ENCODE measurements at places on chromosomes 16 and 17. TPM values are rescaled to one million over a fixed set of nuclear protein-coding genes. Genes with fewer than 3 reads are reported as not detected.

- no peak overlapping the region for H3K4me3 ChIP-seq
- no peak overlapping the region for H3K27ac ChIP-seq
- no peak for DNase-seq
- no peaks in the 10 kb centered on the region for H3K36me3 ChIP-seq
- peaks cover 5% of the 10 kb centered on the region for H3K4me1 ChIP-seq
- no peaks in the 10 kb centered on the region for H3K27me3 ChIP-seq
These were observed 30.0 kb upstream of the ANKRD40CL start for GRCh38 chr17:50797135-50797810.

- peaks cover 82% of the 10 kb centered on the region for H3K4me1 ChIP-seq
- H3K27ac ChIP-seq: peak overlapping the region; percentile 98
- no peaks in the 10 kb centered on the region for H3K36me3 ChIP-seq
- no peak overlapping the region for H3K4me3 ChIP-seq
These were observed 19.2 kb downstream of the ZNF423 start for GRCh38 chr16:49836668-49837067.

GRCh38 chr16:29198231-29198630 lies 208.3 kb downstream of the NPIPB11 start:
- no peaks in the 10 kb centered on the region for H3K36me3 ChIP-seq
- H3K27ac ChIP-seq: no peak overlapping the region
- no peak for DNase-seq
- H3K4me3 ChIP-seq: no peak overlapping the region
- H3K4me1 ChIP-seq: peaks cover 21% of the 10 kb centered on the region
- H3K27me3 ChIP-seq: no peaks in the 10 kb centered on the region

- DNase-seq: no peak
- H3K4me3 ChIP-seq: no peak overlapping the region
- H3K27me3 ChIP-seq: no peaks in the 10 kb centered on the region
- H3K36me3 ChIP-seq: no peaks in the 10 kb centered on the region
These were observed 266.1 kb downstream of the XYLT1 start for GRCh38 chr16:17204644-17205043.

- H3K27ac ChIP-seq: no peak overlapping the region
- DNase-seq: no peak
- no peaks in the 10 kb centered on the region for H3K27me3 ChIP-seq
- H3K36me3 ChIP-seq: no peaks in the 10 kb centered on the region
These were observed 27.0 kb downstream of the ABCC12 start for GRCh38 chr16:48128769-48129168.

CCL1 gene
- not detected for total RNA-seq

- no peaks in the 10 kb centered on the region for H3K27me3 ChIP-seq
- no peak overlapping the region for H3K27ac ChIP-seq
- H3K4me3 ChIP-seq: no peak overlapping the region
- peaks cover 14% of the 10 kb centered on the region for H3K4me1 ChIP-seq
These were observed 51.7 kb downstream of the SNX11 start for GRCh38 chr17:48159232-48159631.

DNA sequence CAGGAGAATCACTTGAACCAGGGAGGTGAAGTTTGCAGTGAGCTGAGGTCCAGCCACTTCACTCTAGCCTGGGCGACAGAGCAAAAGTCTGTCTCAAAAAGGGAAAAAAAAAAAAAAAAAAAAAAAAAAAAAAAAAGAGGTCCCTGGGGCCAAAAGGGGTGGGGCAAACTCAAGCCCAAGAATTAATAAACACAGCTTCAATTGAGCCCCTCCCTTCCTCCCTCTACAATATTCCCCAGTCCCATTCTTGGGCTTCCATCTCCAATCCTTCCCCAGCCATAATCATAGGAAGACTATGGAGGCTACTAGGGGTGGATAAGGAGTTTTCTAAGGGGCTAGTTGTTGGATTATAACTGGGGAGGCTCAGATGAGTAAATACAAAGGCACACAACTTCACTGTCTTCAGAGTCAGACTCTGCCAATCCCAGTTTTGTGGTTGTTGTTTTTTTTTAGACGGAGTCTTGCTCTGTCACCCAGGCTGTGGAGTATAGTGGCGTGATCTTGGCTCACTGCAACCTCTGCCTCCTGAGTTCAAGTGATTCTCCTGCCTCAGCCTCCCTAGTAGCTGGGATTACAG lies 9.5 kb downstream of the CAVIN1 start:
- H3K4me3 ChIP-seq: no peak overlapping the region
- no peaks in the 10 kb centered on the region for H3K27me3 ChIP-seq
- H3K4me1 ChIP-seq: no peaks in the 10 kb centered on the region
- no peak for DNase-seq

GRCh38 chr17:77392376-77393273 lies 251.9 kb downstream of the SEC14L1 start:
- peak overlapping the region; percentile 98 for H3K27ac ChIP-seq
- no peaks in the 10 kb centered on the region for H3K27me3 ChIP-seq
- peak; percentile 89 for DNase-seq
- peaks cover 73% of the 10 kb centered on the region for H3K4me1 ChIP-seq

DNA sequence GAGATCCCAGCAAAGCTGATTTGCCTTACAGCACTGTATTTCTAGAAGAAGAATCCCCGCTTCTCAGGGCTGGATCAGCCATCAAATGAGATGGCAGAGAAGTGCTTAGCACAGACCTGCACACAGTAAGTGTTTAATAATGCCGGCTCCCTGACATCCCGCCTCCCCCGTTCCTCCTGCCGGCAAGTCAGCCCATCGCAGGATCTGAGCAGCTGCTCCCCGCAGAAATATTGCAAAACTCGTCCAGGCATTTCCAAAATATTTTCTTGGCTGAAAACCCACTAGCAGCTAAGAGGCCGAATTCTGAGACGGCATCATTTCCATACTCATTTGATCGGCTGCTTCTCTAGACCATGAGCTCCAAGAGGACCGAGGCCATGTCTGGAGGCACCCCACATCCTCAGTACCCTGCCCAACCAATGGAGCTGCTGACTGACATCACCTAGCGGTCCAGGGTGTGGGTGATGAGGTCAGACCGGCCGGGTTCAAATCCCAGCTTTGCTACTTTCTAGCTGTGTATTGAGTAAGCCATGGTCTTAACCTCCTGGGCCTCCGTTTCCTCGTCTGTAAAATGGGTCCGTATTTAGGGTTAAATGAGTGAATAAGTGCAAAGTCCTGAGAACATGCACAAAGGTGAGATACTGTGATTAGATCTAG lies 251.5 kb downstream of the KATNIP start:
- H3K27ac ChIP-seq: no peak overlapping the region
- no peaks in the 10 kb centered on the region for H3K36me3 ChIP-seq
- H3K4me3 ChIP-seq: no peak overlapping the region
- DNase-seq: no peak
- H3K27me3 ChIP-seq: peaks cover 2% of the 10 kb centered on the region
- H3K4me1 ChIP-seq: no peaks in the 10 kb centered on the region

- peak overlapping the region; percentile 93 for H3K27ac ChIP-seq
- DNase-seq: no peak
- H3K4me3 ChIP-seq: peak overlapping the region; percentile 60
These were observed 487 bp downstream of the POLG2 start for GRCh38 chr17:64496348-64496785.

MT1F gene
- total RNA-seq: 7.1 TPM

C16orf89 gene
- 4.5 TPM for total RNA-seq

TERB1 gene
- not detected for total RNA-seq

ZSCAN10 gene
- total RNA-seq: not detected

GRCh38 chr16:27511657-27512448 lies 37.9 kb downstream of the GTF3C1 start:
- no peaks in the 10 kb centered on the region for H3K27me3 ChIP-seq
- no peaks in the 10 kb centered on the region for H3K36me3 ChIP-seq
- DNase-seq: no peak
- H3K4me1 ChIP-seq: no peaks in the 10 kb centered on the region
- H3K27ac ChIP-seq: no peak overlapping the region

NOS2 gene
- 6.7 TPM for total RNA-seq

SLC47A2 gene
- 0.07 TPM for total RNA-seq

RNF222 gene
- not detected for total RNA-seq

RMI2 gene
- 6.7 TPM for total RNA-seq

GRCh38 chr17:34276826-34277225 lies 6.8 kb downstream of the CCL7 start:
- no peak for DNase-seq
- no peak overlapping the region for H3K4me3 ChIP-seq
- H3K27ac ChIP-seq: no peak overlapping the region
- H3K4me1 ChIP-seq: no peaks in the 10 kb centered on the region
- no peaks in the 10 kb centered on the region for H3K27me3 ChIP-seq

PHOSPHO1 gene
- total RNA-seq: not detected

KRT23 gene
- total RNA-seq: 6.4 TPM
